Amygdala (tissue), 56 donors: ENCODE measurements at places on chromosomes 7 and 10.

GRCh38 chr10:11448190-11448544, 163.3 kb downstream of the USP6NL start:
- no peak for DNase-seq

DNA sequence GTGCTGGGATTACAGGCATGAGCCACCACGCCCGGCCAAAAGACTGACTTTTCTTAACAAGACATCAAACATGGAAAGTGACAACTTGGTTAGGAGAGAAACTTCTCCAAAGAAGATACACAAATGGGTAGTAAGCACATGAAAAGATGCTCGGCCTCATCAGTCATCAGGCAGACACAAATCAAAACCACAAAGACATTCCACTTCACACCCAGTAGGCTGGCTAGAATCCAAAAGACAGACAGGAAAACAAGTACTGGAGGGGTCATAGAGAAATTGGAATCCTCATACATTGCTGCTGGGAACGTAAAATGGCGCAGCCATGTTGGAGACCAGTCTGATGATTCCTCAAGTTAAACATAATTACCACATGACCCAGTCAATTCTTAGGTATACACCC, 16.4 kb downstream of the SEPHS1 start:
- DNase-seq = no peak

- DNase-seq = no peak
Measured at GRCh38 chr10:114095559-114096337, 52.1 kb downstream of the ADRB1 start.

DNA sequence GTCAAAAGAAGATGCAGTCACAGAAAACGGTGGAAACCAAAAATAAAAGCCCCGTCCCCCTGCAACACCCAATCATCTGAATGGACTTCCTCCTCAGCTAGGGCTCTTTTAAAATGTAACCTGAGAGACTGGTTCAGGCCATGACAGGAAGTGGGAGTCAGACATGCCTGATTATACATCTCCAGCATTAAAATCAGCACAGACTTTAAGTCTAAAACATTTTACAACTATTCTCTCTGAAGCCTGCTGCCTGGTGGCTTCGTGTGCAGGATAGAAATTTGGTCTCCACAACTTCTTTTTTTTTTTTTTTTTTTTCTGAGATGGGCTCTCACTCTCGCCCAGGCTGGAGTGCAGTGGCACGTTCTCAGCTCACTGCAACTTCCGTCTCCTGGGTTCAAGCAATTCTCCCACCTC, 30.3 kb downstream of the HACD1 start:
- no peak for DNase-seq

- no peak for DNase-seq
Measured at GRCh38 chr10:84190621-84191020, 3.7 kb upstream of the CDHR1 start.

DNA sequence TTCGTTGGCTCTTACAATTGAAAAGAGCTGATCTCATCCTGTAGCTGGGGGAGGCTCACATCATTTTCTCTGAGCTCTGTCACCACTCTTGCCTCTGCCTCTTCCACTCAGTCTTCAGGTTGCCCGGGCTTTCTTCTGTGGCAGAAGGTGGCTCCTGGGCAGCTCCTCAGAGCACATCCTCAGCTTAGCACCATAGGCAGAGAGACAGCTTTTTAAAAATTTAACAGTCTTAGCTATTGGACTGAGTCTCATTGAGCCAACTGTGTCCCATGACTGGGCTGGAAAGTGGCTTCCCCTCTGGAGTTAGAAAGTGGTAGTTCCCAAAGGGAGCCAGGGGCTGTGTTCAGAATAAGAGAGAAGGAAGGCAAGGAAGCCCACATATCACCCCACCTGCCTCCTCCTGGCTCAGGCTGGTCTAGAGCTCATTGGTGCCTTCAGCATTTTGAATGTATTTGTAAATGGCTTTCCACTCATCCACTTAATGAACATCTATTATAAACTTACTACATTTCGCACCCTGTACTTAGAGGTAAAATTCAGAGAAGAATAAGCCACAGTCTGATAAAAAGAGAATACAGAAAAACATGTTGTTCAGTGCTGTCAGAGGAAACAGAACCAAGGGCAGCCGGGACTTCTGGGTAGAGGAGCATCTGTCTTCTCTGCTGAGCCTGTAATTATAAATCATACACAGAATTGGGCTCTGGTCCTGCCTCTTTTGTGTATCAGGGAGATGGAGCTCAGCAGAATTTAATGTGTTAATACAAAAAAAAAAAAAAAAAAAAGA, 119.3 kb downstream of the WDFY4 start:
- no peak for DNase-seq

- DNase-seq = no peak
Measured at GRCh38 chr7:105691680-105692564, 110.6 kb upstream of the EFCAB10 start.

- DNase-seq = no peak
Measured at GRCh38 chr7:148402159-148402558, 188.4 kb upstream of the C7orf33 start.

DNA sequence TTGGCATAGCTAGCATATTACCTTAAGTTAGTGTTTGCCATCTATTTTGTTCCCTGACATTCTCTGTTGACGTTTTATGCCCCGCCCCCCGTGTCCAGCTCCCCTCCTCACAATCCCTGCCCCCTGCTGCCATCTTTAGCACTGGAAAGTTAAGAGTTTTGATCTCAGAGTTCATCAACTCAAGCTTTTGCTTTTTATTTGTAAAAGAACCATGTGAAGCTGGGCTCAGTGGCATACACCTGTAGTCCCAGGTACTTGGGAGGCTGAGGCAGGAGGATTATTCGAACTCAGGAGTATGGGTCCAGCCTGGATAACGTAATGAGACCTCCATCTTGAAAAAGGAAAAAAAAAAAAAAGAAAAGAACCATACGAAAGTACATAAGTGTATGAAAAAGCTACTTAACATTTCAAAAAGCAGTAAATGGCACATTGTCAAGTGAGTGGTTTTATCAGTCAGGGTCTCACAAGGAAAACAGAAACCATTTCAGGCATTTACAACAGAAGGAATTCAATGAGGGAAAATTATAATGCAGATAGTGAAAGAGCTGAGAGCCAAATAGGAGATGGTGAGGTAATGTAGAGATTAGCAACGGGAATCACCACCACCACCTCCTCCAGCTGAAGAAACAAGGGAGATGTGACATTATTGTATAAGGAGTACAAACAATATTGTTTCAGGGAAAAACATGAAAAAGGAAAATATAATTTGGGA, 64.9 kb downstream of the MCU start:
- no peak for DNase-seq

- no peak for DNase-seq
Measured at GRCh38 chr7:24192691-24193090, 91.3 kb upstream of the NPY start.

- DNase-seq = no peak
Measured at GRCh38 chr10:47261121-47261520, 38.9 kb upstream of the GDF10 start.

- no peak for DNase-seq
Measured at GRCh38 chr10:76554033-76554408, 1083.6 kb downstream of the KCNMA1 start.

- DNase-seq = no peak
Measured at GRCh38 chr7:103795107-103795506, 194.4 kb downstream of the RELN start.

DNA sequence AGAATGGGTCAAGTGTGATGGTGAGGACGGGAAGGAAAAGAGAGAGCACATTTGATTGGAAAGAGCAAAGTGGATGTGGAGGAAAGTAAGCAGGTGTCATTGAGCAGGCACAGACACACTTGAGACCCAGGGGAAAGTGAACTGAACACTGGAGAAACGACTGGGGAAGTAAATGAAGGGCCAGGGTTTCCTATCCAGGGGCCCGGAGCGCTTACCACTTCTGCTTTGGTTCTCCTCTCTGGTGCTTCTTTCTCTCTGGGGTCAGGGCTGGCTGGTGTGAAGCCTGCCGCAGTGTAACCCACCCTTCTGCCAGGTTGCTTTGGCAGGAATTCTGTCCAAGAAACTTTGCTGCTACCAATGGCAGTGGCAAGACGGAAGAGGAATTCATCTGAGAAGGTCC, 219.3 kb downstream of the SKAP2 start:
- DNase-seq = no peak
